Right renal cortex interstitium (tissue), 3 donors: ENCODE measurements at places on chromosomes 16 and 17.

DNA sequence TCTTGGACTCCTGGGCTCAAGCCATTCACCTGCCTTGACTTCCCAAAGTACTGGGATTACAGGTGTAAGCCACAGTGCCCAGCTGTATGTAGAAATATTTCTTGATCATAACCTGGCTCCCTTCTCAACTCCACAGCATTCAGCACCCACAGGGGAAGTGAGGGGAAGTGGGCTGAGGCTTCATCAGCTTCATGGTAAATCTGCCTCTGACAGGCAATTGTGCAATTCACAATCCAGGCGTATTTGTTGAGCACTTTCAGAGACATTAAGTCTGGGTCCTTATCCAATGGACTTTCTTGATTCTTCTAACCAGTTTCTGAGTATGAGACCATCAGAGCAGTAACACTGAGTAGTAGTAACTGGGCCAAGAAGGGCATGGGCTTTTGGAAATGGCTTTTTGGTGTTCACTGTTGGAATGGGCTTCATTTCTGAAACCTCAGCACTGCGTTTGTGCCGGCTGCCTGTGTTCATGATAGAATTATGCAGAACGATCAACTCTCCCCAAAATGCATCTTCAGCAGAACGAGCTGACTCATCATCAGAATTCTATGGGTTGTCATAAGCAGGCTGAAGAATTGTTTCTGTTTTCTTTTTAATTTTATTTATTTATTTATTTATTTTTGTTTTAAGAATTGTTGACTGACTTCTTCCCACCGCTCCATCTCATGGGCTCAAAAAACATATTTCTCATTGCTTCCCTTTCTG, 28.9 kb downstream of the FAM20A start:
- no peak for DNase-seq

DNA sequence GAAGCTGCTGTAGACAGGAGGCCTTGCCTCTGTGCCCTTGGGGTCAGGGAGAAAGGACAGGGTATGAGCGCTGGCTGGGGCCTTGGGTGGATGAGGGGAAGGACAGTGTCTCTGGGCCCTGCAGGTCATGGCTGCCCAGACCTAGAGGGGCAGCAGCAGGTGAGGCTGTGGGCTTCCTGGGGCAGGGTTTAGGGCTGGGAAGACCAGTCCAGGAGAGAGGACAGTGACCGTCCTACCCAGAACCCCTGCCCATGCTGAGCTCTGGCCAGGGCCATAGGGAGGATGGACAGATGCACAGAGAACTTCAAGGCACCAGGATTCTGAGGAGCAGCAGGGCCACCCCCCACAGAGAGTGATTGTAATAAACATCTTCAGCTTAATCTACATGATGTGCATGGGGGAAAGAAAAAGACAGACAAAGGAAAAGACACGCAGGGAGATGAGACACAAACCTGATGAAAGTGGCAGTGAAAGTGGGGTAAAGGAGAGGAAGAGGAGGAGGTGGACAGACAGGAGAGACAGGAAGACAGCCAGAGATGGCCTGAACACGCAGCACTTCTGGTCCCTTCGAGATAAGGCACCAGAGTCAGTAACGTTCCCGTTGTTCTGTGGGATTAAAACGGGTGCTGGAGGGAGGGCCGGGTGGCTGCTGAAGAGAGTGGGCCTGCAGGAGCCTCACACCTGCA, 17.5 kb downstream of the FLOT2 start:
- DNase-seq = no peak

- DNase-seq = no peak
These were observed 68.8 kb downstream of the CMIP start for GRCh38 chr16:81513204-81514040.

GRCh38 chr16:57761301-57761700, 25.7 kb downstream of the KATNB1 start:
- DNase-seq = no peak

- no peak for DNase-seq
These were observed 623 bp downstream of the E4F1 start for GRCh38 chr16:2223942-2224486.

- no peak for DNase-seq
These were observed 4.9 kb downstream of the NR1D1 start for GRCh38 chr17:40095351-40095943.

DNA sequence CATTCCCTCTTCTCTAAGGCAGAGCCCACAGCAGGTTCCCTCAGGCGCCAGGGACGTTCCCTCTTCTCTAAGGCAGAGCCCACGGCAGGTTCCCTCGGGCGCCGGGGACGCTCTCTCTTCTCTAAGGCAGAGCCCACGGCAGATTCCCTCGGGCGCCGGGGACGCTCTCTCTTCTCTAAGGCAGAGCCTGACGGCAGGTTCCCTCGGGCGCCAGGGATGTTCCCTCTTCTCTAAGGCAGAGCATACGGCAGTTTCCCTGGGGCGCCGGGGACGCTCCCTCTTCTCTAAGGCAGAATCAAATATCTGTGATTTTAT, 24.3 kb downstream of the ACSF3 start:
- no peak for DNase-seq

- DNase-seq = no peak
These were observed 24.6 kb downstream of the RPH3AL start for GRCh38 chr17:327971-328370.

DNA sequence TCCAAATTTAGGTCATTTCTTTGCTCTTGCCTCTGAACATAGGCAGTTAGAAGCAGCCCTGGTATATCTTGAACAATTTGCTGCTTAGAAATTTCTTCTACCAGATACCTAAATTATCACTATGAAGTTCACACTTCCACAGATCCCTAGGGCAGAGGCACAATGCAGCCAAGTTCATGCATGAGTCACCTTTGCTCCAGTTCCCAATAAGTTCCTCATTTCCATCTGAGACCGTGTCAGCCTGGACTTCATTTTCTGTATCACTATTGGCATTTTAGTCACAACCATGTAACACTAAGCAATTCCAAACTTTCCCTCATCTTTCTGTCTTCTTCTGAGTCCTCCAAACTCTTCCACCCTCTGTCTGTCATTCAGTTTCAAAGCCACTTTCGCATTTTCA, 45.0 kb downstream of the KCNJ16 start:
- DNase-seq = no peak

- DNase-seq = no peak
These were observed 103.4 kb upstream of the NUDT7 start for GRCh38 chr16:77618951-77619350.

- no peak for DNase-seq
These were observed 552.5 kb upstream of the EEF2KMT start for GRCh38 chr16:5649762-5650743.

DNA sequence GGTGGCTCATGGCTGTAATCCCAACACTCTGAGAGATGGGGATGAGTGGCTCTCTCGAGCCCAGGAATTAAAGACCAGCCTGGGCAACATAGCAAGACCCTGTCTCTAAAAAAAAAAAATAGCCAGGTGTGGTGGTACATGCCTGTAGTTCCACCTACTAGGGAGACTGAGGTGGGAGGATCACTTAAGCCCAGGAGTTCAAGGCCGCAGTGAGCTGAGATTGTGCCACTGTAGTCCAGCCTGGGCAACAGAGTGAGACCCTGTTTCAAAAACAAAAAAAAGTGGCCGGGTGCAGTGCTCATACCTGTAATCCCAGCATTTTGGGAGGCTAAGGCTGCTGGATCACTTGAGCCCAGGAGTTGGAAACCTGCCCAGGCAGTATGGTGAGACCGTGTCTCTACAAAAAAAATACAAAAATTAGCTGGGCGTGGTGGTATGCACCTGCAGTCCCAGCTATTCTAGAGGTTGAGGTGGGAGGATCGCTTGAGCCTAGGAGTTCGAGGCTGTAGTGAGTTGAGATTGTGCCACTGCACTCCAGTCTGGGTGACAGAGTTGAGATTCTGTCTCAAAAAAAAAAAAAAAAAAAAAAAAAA, 3.0 kb downstream of the C16orf54 start:
- no peak for DNase-seq

GRCh38 chr17:50424246-50424995, 1.6 kb upstream of the ACSF2 start:
- no peak for DNase-seq

DNA sequence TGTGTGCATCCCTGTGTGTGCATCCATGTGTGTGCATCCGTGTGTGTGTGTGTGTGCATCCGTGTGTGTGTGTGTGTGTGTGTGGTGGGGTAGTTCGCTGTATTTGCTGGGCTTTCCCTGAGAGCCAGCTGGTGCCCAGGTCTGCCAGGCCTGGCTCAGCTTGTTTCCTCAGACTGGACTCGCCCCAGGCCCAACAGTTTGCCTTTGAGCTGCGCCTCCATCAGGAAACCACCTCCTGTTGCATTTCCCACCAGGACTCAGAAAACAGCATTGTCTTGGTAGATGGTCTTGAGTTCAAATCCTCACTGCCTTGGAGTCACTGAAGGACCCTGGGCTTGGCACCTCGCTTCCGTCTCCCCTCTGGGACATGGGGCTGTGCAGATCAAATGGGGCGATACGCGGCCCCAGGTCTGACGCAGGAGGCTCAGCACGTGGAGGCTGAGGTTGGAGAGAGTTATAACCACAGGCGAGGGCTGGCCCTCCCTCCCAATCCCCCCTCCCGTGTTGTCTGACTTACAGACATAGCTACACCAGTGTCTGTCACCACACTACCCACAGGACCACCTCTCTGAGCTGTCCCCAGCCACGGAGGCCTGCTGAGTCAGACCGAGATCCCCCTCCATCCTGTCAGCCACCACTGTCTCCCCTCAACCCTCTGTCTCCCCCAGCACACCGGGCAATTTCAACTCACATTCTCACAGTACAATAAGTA, 4.7 kb downstream of the ITGAE start:
- DNase-seq = no peak

GRCh38 chr17:72700226-72700625, 392.3 kb downstream of the SLC39A11 start:
- DNase-seq = no peak

- DNase-seq = no peak
These were observed 90.5 kb downstream of the AATF start for GRCh38 chr17:37039269-37039668.

DNA sequence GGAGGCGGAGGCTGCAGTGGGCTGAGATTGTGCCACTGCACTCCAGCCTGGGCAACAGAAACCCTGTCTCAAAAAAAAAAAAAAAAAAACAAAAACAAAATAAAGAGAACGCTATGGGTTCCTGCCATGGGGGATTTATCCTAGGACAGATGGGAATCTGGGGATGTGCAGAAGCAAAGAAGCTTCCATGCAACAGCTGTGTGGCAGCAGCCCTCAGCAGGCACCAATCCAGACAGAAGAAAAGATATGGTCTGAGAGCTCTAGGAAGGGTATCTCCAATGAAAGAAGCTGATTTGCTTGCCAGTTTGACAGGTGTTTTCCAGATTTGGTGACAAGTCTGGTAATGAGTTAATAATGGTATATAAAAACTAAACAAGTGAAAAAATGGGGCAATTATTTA, 11.6 kb downstream of the MYO19 start:
- no peak for DNase-seq

GRCh38 chr16:55499281-55499680, 9.6 kb upstream of the LPCAT2 start:
- no peak for DNase-seq

GRCh38 chr17:51238255-51238887, 21.5 kb downstream of the MBTD1 start:
- DNase-seq = no peak

DNA sequence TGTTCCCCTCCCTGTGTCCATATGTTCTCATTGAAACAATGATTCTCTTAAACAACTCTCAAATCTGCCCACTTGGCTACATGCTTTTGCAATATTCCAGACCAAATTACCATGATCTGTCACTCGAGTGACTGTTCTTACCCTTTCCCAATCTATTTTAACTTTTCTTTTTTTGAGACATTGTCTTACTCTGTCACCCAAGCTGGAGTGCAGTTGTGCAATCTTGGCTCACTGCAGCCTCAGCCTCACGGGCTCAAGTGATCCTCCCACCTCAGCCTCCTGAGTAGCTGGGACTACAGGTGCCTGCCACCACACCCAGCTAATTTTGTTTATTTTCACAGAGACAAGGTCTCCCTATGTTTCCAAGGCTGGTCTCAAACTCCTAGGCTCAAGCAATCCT, 58.8 kb upstream of the CLEC18A start:
- no peak for DNase-seq

DNA sequence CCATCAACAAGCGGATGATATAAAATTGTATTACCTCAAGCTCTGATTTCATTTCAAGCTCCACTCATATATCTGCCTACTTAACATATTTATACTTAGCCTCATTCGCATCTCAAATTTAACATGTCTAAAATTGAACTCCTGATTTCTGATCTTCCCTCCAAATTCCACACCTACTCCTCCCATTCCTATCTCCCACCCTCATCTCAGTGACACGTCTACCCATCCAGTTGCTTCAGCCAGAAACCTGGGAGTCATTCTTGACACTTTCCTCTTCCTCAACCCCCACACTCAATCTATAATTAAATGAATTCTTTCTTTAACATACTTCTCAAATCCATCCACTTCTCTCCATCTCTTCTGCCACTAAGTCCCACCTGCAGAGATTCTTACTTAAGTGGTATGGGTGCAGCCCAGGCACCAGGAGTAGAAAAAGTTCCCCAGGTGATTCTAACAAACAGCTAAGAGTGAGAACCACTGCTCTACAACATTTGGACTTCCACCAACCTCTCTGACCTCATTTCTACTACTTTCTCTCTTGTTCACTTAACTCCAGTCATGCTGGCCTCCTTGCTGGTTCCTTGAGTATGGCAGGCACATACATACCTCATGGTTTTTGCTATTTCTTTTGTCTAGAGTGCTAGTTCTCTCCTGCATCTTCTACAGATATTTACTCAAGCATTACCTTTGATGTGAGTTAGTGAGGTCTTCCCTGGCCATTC, 18.1 kb downstream of the SPOP start:
- no peak for DNase-seq

DNA sequence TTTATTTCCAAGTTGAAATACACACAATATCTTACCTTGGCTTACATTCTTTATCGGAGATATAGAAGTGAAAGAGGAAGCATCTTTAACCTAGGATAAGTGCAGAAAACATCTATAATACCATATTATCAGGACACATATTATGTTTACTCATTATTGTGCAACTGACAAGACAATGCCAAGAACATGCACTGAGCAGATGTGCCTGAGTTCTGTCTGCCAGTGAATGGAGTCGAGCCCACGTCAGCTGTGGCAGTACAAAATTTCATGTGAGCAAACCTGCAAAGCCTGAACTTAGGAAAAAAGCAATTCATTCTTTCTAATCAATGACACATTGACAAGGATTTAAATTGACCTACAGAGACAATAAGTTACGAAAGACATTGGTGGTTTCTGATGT, 154.4 kb downstream of the AXIN2 start:
- DNase-seq = no peak

- no peak for DNase-seq
These were observed 18.8 kb downstream of the BCL7C start for GRCh38 chr16:30874821-30875717.

DNA sequence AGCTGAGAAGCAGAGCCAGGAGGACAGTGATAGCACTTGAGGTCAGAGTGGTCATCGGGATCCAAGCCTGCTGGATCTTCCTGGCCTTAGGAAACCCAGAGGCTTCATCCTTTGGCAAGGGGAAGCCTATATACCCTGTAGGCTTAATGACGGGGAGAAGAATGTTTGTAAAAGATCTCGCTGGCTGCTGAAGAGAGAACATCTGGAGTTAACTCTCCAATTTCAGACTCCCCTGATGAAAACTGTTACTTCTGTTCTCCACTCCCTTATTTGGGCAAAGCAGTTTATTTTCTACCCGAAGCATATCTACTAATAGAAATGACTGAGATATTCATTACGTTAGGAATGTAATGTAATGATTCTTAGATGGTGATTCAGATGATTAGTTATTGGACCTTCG, 487.0 kb downstream of the CDH13 start:
- DNase-seq = no peak
